NCI-H510A treated with DMSO at 0.1 percent for 48 hours (cell line): ENCODE measurements at places on chromosomes 5 and 9.

GRCh38 chr5:96636046-96636445 lies 26.1 kb upstream of the CAST start:
- no peak for DNase-seq

DNA sequence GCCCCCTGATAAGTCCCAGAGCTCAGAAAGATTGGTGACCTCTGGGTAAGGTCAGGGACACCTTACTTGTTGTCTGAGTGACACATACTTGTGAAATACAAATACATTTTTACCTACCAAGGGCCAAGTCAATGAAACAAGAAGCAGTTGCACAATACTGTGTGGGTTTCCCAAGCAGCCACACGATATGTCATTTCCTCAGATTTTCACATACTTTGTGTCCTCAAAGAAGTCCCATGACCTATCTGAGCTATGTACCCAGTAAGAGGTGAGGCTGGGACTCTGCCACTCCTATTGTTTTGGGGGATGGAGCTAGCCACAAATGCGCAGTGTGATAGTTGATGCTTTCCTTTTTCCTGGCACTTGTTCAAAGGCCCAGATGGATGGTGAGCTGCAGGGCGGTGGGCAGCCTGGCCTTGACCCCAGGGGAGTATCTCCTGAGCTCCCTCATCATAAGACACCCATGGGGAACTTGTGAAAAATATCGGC lies 4.8 kb upstream of the SLC25A51 start:
- no peak for DNase-seq

- DNase-seq, result peak; percentile 80
Measured at GRCh38 chr5:149439899-149440542, 60.9 kb upstream of the IL17B start.

DNA sequence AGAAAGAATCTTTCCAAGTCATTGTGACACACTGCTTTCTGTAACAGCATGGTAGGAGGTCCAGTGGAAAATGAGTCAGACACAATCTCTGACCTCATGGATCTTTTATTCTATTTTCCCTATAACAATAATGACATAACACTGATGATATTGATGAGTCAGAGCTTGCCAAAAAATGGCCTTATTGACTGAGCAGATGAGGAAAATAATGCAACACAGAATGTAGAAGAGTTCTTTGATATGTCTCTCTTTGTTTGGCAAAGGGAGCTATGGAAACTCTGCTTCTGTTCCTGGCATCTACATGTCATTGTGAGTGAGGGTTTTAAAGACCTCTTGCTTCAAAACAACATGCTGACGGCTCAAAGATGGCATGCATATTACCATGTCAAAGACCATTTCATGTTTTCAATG lies 443.1 kb upstream of the ZNF608 start:
- no peak for DNase-seq

DNA sequence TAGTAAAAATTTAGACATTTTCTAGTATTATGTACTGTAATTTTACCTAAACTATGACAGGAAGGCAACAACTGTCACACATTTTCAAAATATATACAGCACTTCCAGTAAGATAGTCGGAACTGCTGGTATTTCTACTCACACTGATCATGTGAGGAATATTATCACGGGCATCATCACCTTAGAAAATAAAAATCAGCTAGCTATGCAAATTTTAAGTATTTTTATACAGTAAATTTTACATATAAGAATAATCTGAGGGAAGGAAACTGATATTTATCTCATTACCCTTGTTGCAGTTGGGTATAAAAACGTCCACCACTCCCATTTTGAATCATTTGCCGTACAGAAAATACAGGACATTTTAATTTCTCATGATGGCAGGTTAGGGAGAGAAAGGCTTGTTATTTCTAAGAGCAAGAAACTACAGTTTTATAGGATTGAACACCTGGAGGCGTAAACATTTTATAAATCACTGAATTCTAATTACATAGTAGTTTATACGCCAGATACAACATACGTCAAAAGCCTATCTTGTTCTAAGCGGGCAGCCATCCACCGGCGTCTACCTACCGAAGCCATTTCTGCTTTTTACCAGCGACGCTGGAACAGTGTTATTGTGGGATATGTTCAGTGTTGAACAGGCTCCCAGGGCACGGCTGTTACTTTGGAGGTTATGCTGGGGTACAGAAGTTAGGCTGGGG lies 729 bp upstream of the TNPO1 start:
- DNase-seq, result peak; percentile 69

DNA sequence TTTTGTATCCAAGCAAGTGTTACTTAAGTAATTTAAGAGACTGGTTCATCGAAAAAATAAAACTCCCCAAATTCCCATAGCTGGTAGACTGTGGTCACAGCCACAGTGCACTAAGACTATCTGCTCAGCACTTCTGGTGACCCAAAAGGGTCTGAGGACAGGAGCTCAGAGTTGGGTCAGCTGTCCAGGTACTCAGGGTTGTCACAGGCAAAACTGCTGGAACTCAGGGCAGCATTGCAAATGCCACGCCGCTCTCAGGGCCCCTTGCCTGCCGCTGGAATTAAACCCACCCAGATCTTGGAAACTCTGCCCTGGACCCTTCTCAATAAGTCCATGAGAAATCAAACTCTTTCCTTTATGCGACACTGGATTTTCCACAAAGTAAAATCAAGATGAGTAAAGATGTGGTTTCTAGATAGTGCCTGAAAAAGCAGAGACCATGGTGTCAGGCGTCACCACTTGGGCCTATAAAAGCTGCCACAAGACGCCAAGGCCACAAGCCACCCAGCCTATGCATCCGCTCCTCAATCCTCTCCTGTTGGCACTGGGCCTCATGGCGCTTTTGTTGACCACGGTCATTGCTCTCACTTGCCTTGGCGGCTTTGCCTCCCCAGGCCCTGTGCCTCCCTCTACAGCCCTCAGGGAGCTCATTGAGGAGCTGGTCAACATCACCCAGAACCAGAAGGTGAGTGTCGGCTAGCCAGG lies at the start of gene IL13:
Gene IL13 (plus strand): TSS at position 498 of the 705 bp plus-strand sequence. CDS start 14 bp downstream, at position 512.
- DNase-seq, result no peak

DNA sequence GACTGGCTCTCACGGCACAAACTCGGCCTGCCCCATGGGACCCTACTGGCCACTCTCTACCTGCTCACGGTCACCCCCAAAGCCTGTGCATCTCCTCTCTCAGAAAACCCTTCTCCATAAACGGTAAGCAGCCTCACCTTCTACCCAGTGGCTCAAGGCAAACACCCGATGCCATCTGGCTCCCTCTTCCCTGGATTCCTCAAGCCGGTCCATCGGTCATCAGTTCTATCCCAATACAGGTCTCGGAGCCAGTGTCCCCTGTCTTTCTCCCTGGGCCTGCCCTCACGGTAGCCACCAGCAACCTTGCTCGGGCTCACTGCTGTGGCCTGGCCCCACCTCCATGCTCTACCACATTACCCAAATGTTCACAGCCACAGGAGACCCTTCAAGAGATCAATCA lies 134.1 kb downstream of the ROR2 start:
- DNase-seq, result no peak

GRCh38 chr5:180070756-180071530 lies 616 bp downstream of the RNF130 start:
- DNase-seq, result peak; percentile 3

DNA sequence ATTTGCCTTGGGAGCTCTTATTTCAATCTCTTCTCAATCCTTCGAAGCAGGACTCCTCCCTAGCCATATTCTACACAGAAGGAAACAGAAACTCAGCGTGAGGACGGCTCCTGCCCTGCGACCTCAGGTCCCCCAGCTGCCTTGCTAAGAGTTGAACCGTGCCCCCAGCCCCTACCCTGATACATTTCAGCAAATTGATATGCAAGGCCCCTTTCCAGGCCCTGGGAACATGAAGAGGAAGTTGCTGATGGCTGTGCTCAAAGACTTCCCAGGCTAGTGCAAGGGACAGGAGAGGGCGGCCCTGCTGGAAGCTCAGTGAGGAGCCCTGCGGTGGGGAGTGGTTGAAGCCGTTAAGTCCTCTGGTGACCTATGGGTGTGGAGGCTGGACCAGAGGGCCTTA lies 41.5 kb downstream of the BOD1 start:
- DNase-seq, result no peak

- peak; percentile 9 for DNase-seq
Measured at GRCh38 chr9:95724253-95724991, 151.1 kb upstream of the ERCC6L2 start.

GRCh38 chr5:141528291-141528984 lies 39.6 kb downstream of the PCDHGC5 start:
- DNase-seq, result no peak

DNA sequence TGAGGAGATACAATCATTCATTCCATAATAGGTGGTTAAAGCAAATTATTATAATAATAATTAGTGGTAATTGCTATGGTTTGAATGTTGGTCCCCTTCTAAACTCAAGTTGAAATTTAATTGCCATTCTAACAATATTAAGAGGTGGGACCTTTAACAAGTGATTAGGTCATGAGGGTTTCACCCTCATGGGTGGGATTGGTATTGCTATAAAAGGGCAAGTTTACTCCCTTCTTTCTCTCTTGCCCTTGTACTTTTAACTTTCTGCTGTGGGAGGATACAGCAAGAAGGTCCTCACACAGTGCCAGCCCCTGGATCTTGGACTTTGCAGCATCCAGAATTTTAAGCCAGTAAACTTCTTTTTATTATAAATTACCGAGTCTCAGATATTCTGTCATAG lies 101.9 kb upstream of the PARP8 start:
- DNase-seq, result no peak

DNA sequence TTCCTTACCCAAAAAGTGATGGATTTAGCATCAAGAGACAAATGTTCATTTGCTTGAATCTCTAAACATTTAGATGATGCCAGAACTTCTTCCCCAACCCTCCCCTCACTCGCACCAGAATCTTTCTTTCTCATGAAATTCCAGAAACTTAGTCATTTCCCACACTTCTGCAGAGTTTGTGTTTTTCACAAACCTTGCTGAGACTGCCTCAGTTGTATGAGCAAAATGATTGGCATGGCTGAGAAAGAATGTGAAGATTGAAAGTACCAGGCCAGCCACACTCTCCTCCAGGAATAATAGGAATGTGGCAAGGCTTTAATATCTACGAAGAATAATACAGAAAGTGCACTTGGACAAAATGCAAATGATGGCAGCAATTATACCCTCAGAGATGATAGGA lies 428.3 kb upstream of the CDH6 start:
- no peak for DNase-seq

- DNase-seq, result no peak
Measured at GRCh38 chr9:3479514-3480352, 46.1 kb downstream of the RFX3 start.

DNA sequence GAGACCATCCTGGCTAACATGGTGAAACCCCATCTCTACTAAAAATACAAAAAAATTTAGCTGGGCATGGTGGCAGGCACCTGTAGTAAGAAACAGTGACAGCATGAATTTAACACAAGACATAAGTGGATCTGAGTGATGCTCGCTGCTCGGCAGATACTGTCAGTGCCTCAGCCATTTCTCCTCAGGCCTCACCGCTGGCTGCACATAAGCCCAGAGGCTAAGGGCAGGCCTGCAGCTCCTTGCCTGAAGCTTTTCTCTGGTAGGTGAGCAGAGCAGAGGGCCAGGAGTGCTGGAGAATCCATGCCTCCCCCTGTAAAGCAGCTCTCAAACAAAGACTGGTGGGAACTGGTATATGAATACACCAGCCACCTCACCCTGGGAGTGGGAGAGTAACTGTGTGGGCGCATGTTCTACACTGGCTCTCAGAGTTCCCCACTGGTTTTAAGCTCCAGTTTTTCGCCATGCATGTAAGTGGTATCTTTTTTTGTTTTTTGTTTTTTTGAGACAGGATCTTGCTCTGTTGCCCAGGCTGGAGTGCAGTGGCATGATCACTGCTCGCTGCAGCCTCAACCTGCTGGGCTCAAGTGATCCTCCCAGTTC lies 10.3 kb upstream of the CD72 start:
- no peak for DNase-seq

DNA sequence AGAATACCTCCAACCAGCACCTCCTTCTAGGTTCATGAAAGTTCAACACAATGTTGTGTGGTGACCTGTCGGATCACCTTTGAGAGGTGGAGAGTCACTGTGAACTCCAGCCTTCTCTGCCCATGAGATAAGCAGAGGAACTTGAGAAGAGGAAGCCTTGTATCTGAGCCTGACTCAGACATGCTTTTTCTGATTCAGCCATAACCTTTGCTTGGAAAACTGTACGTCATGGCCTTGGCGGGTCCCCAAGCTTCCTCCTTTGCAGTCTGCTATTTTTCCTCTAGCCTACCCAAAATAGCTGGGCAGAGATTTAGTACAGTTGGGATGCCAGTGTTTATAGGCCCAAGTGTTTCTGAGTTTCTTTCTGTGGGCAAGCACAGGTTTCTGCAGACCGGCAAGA lies 274.7 kb downstream of the CETN3 start:
- no peak for DNase-seq
